AG04449 (cell line): ENCODE measurements at places on chromosomes 2 and 18.

DNA sequence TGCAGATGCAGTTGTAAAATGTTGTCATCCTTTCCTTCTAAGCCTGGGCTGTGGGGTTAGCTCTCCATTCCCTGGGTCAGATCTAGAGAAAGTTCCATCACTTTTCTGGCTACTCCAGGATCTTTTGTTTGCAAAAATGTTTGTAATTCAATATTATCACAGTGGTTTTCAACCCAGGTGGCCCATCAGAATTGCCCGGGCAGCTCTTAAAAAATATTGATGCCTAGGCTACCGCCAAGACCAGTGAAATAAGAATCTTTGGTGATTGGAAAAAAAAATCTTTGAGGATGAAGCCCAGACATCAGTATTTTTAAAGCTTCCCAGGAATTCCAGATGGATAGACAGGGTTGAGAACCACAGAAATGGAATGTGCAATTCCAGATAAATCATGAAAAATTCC is 232.5 kb upstream of the SPRED2 start:
- DNase-seq = no peak

DNA sequence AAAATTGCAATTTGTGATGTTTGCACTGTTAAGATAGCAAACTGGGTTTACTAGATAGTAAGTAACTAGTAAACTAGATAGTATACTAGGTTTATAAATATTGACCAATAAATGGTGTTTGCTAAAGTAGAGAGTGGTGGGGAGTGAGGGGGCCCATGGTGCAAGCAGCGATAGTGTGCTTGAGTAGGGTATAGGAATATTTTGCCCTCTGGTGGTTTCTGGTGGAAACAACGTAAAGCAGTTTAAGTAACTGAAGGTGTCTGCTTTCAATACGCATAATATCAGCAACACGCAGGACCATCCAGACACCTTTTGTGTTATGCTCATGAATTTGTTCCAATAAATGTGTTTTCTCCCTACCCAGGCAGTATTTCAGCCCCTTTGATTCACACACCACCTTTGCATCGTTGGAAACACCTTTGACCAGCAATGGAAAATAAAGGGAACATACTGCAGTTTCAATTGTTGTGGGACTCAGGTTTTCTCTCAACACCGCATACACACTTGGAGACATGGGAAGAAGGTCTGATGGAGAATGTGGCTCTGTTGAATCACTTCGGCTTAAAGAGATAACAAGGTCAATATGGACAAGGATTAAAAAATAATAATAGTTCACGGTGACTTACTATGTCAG is 16.7 kb upstream of the STAT1 start:
- no peak for DNase-seq

GRCh38 chr2:51710222-51710621 is 678.3 kb upstream of the NRXN1 start:
- DNase-seq = no peak

DNA sequence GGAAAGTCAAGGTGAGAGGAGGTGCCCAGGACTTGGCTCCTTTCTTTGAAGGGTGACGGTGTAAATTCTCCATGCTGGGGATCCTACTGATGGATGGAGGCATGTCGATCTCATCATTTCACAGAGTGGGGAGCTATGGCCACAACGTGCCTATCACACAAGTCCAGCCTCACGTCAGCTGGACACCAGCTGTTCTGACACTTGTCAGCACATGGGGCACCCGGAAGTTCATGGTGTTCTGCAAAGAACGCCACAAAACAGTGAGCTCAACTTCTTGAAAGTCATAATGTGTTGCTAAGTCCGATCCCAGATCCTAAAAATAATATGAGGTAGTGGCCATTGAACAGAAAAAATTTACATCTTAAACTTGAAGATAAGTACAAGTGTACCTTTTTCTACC is 12.3 kb downstream of the PAX8 start:
- DNase-seq = no peak

DNA sequence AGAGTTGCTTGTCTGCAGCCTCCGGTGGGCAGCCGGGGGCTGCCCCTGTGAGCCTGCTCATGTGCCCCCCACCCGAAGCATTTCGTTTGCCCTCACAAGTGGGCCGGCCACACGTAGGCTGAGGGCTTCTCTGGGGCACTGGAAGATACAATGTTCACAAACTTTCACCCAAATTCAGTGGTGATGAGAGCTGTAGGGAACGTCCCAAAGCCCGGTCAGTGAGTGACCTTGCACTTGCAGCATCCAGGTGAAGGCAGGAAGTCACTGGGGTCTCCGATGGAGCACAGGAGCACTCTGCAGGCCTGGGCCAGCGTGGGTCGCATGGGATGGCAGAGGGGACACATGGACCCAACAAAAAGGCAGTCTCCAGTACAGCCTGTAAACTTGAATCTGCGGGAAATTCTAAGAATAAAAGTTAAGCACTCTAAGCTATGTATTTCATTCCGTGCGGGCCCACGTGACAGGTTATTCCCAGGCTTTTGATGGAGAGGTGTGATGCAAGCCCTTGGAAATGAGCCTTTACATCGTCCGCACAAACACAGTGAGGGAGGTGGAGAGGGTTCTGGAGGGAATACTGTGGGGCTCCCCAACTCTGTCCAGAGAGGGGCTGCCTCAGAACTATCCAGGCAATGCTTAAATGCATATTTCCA is 42.5 kb downstream of the CNGA3 start:
- DNase-seq = no peak

DNA sequence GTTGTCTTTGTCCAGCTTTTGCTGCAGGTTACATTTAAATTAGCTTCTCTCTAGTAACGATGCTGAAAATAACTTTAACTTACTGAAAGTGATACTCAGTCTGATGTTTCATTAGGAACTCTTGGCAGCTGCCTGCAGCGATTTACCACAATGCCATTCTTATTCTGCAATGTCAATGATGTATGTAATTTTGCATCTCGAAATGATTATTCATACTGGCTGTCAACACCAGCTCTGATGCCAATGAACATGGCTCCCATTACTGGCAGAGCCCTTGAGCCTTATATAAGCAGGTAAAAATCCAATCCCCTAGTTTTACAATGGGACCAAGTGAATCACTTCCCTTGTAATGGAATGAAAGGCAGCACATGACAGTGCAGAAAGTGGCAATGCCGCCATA is 16.3 kb upstream of the MFF start:
- DNase-seq = no peak

GRCh38 chr2:168426861-168427260 is 29.2 kb upstream of the CERS6 start:
- DNase-seq = no peak

DNA sequence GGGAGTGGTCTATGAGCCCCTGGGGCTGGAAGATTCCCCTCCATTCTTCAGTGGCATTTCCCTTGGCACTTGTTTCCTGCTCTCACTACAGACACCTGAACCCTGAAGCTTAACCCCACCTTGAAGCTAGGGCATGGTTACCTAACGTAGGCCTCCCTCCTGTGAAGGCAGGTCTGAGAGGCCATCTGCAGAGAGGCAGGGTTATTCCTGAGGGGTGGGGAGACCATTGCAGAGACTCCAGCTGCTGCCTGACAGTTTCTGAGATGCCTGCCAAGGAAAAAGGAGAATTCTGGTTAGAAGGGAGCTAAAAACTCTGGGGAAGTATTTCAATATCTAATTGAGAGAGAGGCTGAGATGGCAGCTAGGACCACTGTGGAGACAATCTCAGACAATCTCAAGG is 119.3 kb upstream of the NDUFV2 start:
- DNase-seq = no peak

DNA sequence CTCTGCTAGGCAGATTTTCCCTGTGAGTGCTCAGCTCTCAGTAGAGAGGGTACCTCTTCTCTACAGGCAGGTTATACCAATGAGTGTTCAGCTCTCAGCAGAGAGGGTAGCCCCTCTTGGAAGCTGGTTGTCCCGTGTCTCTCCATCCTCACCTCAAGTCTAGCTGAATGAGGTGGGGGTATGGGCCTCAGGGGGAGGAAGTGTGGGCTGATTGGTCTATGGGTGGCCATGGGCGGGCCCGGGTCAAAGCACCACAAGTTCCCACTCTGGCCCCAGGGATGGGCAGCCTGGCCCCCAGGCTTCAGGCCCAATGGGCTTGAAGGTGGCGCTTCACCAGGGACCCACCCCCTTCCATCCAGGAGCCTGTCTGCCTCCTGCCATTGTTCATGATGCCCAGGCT is 17.0 kb upstream of the MBD2 start:
- no peak for DNase-seq

DNA sequence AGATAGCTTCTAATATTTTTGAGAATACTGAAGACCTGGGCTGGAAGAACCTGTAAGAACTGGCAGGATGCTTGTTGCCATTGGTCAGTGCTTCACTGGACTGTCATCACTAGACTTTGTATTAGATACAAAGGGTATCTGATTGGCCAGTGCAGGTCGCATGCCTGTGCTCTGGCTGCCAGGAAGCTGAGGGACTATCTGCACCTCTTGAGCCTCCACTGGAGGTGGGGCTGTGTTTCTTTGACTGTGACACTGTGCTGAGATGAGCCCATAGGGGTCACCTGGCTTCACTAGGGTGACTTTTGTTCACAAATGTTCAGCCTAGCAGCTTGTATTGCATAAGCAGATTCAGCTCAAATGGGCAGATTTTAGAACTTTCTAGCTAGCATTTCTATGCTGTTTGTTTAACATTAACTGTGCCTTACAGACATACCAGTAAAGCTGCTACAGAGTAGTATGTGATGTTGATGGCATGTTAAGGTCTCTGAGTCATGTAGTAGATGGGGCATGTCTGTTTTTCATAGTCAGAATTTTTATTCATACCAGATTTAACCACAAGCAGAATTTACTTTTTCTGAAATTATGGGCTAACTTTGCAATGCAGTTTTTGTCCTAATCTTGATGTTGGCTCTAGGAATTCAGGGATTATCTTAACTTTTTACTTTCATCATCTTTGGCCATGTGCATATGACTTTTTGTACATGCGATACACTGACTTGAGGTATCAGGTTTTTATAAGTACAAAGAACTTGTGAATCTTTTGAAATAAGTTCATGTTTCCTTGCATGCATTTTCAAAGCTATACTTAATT is 56.1 kb downstream of the RHBDD1 start:
- DNase-seq = peak; percentile 92

DNA sequence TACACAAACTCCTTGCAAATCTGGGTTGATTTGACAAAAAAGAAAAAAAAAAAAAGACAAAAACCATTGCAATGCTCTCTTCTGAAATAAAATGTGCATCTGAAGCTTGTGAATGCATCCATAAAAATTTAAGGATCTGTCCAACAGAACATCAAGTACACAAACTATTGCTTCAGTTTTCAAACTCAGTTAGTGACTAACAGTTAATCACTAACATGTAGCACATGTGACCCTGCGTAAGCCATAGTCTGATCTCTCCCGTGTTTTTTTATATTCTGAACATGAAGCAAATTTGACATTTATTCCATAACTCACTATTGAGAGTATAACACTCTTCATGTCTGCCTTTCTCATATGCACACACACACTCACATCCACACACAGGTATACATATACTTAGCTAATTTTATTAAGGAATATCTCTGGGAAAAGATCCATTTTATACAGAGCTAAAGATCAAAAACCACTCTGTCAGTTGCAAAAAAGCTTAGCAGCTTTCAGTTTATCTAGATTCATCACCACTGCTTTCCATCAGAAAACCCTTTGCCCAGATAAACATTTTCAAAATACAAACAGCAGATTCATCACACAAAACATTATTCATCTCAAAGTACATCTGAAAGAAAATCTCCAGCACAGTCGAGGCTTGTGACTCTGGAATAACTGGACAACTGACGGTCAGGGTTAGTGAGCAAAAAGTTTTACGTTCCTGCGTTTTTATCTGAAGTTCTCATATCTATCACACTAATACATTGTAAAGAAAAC is 1000.4 kb upstream of the ACVR2A start:
- DNase-seq = no peak

DNA sequence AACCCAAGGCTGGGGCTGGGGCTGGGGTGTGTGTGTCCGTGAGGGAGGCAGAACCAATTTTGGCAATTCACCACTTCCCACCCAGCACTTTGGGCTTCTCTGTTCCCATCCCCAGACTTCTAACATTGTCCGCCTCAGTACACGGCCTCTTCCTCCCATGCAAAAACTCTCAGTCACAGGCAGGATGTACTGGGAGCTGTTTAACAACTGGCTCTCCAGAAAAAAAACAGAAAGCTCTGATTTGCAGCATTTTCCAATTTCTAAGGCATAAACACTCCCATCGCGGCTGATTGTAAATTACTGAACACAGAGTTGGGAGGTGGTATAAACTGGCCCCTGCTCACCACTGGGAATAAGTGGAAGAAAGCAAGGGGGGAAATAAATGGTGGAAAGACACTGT is 73.1 kb upstream of the MAP4K3 start:
- no peak for DNase-seq

DNA sequence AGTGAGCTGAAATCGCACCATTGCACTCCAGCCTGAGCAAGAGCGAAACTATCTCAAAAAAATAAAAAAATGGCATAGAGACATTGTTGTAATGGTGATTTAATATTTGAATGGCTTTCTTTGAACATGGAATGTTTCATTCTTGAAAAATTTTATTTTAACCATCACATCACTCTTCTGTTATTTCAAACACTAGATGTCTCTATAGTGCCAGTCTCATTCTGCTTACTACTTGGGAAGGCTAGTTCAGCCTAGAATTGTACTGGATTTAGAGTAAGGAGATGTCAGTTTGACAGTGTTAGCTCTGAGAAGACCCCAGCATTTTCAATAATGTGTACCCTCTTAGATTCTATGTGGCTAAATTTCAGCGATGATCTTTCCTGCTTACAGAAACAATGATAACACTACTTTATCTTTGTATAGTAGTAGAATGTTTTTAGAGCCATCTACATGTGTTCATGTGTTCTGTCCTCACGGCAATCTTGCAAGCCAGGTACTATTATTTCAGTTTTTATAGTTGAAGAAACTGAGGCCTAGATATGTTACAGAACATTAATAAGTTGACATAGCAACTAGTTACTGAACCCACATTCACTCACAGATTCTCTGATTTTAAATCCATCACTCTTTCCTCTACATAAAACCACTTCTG is 142.9 kb upstream of the ZSWIM2 start:
- DNase-seq = no peak

DNA sequence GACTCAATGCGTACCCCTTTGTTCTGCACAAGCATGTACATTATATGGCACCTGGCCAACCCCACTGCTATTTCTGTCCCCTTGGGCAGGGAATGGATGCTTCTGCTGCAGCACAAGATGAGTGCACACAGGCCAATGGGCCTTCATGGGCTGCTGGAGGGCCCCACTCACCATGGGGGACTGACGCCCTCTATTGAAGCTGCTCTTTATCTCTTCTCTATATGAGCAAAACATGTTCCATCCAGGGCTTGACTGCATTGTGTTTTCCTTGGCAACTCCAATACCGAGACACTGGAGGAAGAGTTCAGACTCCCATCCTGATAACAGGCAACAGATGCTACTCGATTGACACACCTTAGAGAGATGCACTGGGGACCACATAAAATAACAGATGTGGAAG is 251.6 kb upstream of the NCKAP5 start:
- no peak for DNase-seq

DNA sequence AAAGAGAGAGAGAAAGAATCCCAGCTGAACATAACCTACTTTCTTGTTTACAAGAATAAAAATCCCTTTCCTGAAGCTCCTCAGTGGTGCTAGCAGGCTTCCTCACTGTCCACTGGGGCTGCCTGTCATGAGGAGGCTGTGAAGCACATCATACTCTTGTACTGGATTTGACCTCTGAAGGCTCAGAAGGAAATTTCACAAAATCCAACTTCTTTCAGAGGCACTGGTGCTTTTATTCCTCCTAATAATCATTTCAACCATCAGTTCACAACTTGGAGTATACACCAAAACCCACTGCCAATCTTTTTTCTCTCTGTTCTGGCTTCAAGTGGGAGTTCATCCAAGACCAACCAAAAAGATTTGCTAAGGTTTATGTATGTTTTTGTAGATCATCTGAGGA is 48.5 kb downstream of the TMX3 start:
- no peak for DNase-seq
